Stimulated activated CD4-positive, alpha-beta T cell treated with anti-CD3 and anti-CD28 coated beads, Interleukin-4, amount 100 ng/mL, for 1 hour (primary cell): ENCODE measurements at places on chromosomes 1 and 21.

DNA sequence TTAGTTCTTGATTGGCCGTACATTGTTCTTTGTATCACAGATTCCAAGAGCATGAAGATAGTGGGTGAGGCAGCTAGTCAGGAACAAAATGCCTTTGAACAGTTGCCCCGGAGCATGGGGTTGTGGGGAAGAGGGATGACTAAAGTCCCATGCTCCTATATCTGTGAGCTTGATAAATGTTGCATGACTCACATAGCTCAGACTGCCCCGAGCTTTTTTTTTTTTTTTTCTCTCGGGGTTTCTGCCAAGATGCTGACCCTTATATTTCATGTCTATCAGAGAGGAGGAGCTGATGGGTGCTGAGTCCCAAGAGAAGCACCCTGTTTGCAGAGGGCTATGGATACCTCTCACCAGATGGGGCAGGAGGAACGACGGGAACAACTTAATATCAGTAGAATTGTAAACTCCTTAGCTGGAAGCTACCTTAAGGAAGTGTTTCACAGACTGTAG lies 40.6 kb downstream of the SRRM1 start:
- no peak for DNase-seq

DNA sequence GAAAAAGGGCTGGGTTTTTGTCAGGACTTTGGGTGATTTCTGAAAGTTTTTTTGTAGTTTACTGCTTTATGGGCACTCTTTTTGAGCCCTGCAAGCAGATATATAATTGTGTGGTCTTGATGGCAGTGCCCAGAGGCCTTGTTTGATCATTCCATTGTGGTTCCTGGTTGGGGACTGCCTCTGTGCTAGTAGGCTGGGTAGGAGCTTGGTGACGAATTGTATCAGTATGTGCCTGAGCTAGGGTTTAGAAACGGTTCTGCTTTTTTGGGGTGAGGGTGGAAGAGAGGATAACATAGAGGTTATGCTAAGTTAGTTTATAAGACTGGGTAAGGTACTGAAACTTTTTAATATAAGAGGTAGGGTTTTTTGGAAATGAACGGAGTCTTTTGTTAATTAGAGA lies 139.7 kb upstream of the ETV3 start:
- DNase-seq: no peak

DNA sequence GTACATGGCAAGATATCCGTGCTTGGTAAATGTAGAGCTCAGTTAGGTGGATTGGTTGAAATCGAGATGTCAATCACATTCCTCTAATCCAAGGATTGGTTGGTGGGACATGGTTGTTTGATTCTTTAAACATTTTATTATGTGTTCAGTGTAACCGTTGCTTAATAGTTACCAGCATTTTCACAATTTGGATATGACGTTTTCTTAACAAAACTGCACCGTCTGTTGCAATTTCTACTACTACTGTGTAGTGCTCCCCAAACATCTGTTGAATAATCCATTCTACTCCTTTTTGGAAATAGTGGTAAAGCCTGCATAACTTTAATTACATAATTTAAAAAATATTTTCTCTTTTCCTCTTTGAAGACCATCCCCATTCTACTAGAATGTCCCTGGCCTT lies 16.3 kb downstream of the OR2B11 start:
- DNase-seq: no peak

GRCh38 chr21:42564561-42564971 lies 50.9 kb downstream of the SLC37A1 start:
- no peak for DNase-seq

- no peak for DNase-seq
Measured at GRCh38 chr1:28447679-28448078, 58.2 kb upstream of the RCC1 start.

DNA sequence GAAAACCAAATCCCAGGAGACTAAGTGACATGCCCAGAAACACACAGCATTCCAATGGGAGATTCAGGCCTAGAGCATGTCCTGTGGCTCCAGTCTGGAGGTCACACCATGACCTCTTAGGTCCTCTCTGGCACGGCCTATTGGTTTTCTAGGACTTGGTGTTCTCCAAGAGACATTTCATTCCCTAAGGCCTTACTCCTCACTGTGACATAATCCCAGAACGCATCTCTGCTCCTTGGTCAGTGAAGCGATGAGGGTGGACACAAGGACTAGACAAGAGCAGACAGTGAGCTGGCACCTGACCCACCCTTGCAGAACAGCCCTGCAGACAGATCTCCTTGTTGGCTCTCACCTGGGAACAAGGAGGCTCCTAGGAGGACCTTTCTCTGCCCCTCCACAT lies 860 bp downstream of the IVL start:
- DNase-seq: no peak

DNA sequence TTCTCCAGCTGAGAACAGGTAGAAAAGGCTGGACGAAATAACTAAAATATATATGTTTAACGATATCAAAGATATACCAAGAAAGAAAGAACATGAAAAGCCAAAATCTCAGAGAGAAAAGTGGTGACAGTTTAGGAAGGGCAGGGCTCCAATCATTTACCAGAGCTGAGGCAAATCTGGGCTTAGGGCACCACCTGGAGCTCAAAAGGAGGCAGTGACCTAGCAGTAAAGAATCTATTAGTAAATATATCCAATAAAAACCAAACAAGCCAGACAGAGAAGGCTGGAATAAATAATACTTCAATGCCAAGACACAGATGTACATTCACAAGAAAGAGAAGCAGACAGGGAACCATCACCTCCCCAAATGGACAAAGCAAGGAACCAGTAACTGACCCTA lies 43.5 kb downstream of the CHIA start:
- DNase-seq: peak; percentile 50

- no peak for DNase-seq
Measured at GRCh38 chr21:33754481-33754880, 112.2 kb downstream of the ITSN1 start.

DNA sequence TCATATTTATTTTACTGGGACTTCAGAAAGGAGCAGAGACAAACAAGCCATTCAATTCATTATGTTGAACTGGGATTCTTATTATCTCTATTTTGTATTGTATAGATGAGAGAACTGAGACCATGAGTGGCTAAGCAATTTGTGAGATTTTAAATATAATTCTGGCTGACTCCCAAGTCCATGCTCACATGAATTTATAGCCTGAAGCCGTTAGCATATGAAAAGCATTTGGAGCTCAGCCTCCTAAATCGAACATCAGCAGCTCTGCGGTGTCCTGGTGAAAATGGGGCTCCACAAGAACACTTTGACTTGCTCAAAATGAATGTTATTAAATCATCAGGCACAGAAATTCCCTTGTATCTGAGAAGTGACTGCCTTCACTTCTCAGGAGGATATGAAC lies 96.8 kb upstream of the DPT start:
- DNase-seq: no peak

GRCh38 chr21:27362249-27362648 lies 395.4 kb upstream of the ADAMTS5 start:
- DNase-seq: no peak

- DNase-seq: no peak
Measured at GRCh38 chr1:2983319-2983705, 38.0 kb upstream of the ACTRT2 start.

DNA sequence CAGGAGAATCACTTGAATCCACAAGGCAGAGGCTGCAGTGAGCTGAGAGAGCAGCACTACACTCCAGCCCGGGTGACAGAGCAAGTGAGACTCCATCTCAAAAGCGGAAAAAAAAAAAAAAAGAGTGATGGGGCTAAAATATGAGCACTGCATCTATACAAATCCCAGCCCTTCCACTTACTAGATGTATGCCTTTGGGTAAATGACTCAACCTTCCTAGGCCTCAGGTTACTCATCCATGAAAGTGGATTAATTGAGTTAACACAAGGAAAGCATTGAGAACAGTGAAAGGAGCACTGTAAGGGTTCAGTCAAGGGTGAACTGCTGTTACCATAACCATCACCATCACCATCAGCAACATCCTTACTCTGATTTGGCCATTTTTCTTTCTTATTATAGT lies 226.4 kb upstream of the C8B start:
- no peak for DNase-seq

GRCh38 chr1:73401666-73402065 lies 796.3 kb downstream of the LRRIQ3 start:
- no peak for DNase-seq

- DNase-seq: no peak
Measured at GRCh38 chr1:181033799-181034451, at the start of gene MR1. TSS of gene MR1 (plus strand) at chr1:181033983. CDS start at chr1:181034008, 25 bp downstream.

DNA sequence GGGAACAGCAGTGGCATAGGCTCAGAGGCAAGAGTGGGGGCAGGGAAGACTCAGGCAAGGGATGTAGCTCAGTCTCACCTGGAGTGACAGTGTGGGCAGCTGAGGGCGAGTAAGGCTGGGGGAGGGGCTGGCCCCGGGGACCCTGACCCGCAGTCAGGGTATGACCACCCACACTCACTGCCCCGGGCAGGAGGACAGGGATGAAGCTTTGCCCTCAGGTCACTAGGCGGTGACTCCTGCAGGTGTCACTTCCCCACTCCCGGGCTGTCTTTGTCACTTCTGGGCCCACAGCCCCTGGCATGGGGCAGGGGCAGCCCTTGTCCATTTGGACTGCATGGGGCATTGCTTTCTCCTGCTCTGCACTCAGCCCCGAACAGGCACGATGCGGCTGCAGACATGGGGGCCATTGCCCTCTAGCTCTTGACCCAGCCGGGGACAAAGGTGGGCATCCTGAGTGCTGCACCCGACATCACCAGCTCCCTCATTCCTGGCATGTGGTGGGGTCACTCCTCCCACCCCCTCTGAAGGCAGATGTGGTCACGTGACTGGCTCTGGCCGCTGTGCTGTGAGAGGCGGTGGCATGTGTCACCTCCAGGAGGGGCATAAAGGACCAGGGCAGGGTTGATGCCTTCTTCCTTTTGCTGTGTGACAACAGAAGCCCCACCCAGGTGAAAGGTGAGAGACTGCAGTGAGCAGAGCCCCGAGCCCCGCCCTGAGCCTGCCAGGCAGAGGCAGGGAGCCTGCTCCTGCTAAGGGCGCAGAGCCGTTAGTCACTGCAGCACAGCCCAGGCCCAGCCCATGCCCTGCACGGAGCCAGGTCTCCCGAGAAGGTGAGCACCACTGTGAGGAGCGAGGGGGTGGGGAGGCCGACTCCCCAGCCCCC lies 66.0 kb downstream of the MATN1 start:
- no peak for DNase-seq

GRCh38 chr1:201999625-202000238 lies 10.7 kb upstream of the ELF3 start:
- peak; percentile 6 for DNase-seq

- DNase-seq: no peak
Measured at GRCh38 chr1:53410701-53411100, 48.5 kb upstream of the DMRTB1 start.

- no peak for DNase-seq
Measured at GRCh38 chr1:11952455-11953109, 18.1 kb downstream of the PLOD1 start.

DNA sequence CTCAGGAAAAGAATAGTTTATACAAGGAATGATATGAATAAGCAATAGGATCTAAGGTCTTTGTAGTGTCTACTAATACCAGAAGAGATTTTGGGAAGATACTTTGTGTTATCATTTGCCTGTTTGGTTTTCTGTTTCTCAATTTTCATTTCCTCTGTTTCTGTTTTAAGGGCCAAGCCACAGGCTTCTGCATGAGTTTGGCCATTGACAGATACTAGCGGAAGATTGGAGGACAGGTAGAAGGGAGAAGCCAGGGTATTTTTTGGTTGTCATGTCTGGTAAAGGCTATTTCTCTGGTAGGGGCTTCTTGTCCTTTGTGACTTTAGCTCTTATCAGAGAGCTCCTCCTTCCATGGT lies 51.4 kb downstream of the HS2ST1 start:
- DNase-seq: no peak

DNA sequence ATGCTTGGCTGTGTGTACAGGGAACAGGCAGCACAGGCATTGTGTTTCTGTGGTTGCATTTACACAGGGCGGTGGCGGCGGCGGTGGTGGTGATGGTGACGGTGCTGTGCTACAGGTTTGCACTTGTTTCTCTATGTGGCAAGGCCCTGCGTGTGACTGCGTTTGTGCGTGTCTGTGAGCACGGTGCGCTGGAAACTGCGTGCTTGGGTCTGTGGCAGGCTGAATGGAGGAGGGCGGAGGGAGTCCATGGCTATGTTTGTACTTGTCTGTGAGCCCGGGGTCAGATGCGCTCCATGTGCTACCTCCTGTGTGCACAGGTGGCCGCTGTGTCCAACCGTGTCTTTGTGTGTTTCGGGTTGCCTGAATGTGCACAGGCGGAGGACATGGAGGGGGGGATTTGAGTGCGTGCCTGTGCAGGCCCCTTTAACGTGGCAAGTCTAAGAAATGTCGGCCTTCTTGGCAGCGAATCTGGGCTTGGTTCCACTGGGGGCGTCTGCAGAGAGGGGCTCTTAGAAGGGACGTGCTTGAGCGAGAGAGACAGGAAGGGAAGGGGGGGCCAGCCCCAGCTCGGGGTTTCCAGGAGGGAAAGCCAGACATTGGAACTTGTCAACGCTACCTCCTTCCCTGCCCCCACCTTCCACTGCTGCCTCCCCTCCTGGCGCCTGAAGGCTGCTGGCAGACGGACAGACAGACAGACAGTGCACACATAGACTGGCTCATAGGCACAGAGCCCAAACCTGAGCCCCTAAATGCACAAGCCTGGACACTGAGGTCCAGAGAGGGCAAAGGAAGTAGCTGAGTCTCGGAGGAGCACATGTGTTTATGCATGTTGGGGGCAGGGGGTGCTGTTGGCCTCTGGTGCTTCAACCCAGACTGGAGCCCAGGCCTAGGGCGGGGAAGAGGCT lies 32.7 kb upstream of the WASF2 start:
- peak; percentile 66 for DNase-seq

DNA sequence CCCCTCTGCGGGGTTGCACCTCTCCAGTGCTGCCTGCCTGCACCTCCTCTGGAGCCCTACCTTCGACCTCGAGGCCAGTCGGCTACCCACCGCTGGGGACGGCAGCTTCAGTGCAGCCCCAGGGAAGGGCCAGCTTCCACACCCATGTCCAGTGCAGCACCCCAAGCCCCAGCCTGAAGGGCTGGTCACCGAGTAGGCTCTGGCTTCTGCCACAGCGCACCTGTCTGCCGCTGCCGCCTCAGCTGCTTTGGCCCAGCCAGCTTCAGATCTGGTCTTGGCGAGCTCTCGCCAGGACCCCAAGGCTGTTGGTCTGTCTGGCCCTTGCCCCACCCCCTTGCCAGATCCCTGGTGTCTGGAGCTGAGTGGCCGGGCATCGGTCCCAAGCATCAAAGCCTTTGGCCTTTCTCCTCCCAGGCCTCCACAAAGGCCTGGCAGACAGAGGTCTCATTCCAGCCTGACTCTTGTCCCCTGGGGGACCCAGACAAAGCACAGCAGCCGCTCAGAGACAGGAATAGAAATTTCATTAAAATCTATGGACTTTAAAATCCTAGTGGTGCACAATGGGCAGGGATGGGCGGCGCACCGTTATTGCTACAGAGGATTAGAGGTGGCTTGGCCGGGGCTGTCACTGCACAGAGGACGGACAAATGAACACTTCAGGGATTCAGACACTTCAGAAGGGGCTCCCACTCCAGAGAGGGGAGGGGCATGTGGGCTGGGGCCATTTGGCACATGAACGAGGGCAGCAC lies 4.8 kb downstream of the CCDC24 start:
- no peak for DNase-seq

- DNase-seq: no peak
Measured at GRCh38 chr1:168441745-168442144, 102.1 kb downstream of the XCL2 start.
